ENCODE measurements at places on chromosomes 2 and 18. TPM values are rescaled to one million over a fixed set of nuclear protein-coding genes. Genes with fewer than 3 reads are reported as not detected.

- DNase-seq: no peak
- H3K4me1 ChIP-seq: no peaks in the 10 kb centered on the region
- H3K36me3 ChIP-seq: no peaks in the 10 kb centered on the region
- H3K27ac ChIP-seq: no peak overlapping the region
Observed at GRCh38 chr2:221447310-221447709, 124.8 kb downstream of the EPHA4 start.

DNA sequence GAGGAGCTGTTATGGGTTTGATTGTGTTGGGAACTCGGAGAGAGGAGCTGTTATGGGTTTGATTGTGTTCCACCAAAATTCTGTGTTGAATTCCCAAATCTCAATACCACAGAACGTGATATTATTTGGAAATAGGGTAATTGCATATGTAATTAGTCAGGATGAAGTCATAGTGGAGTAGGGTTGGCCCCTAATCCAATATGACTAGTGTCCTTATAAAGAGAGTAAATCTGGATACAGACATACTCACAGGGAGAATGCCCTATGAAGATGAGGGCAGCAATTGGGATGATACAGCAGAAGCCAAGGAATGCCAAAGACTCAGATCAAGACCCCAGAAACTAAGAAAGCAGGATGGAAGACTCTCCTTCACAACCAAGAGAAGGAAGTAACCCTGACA is 1023.2 kb upstream of the ZEB2 start:
- no peaks in the 10 kb centered on the region for H3K36me3 ChIP-seq
- no peaks in the 10 kb centered on the region for H3K4me1 ChIP-seq
- no peak overlapping the region for H3K4me3 ChIP-seq
- no peaks in the 10 kb centered on the region for H3K27me3 ChIP-seq
- no peak overlapping the region for H3K27ac ChIP-seq
- DNase-seq: no peak

GRCh38 chr2:158598862-158599517 is 142.2 kb downstream of the PKP4 start:
- DNase-seq: peak; percentile 18
- H3K36me3 ChIP-seq: no peaks in the 10 kb centered on the region
- no peaks in the 10 kb centered on the region for H3K4me1 ChIP-seq
- H3K27me3 ChIP-seq: no peaks in the 10 kb centered on the region

Gene CENPA
- 5.5 TPM for total RNA-seq

GRCh38 chr2:114800371-114800770 is 357.9 kb downstream of the DPP10 start:
- no peaks in the 10 kb centered on the region for H3K4me1 ChIP-seq
- no peaks in the 10 kb centered on the region for H3K36me3 ChIP-seq
- no peak overlapping the region for H3K4me3 ChIP-seq
- no peaks in the 10 kb centered on the region for H3K27me3 ChIP-seq
- DNase-seq: no peak
- no peak overlapping the region for H3K27ac ChIP-seq
